GM12864 (cell line): ENCODE measurements at places on chromosomes 12 and 14.

DNA sequence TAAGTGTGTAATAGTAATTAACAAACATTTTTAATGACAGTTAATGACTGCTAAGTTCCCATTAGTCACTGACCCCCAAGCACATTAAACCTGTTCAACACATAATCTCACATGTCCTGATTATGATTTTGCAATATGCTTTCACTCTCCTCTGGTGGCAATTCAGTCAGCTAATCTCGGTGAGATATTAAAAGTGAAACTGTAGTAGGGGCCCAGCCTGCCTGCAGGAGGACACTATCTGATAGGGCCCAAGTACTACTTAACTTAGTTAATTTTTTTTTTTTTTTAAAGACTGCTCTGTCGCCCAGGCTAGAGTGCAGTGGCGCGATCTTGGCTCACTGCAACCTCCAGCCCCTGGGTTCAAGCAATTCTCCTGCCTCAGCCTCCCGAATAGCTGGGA is 48.8 kb downstream of the CIT start:
- DNase-seq = no peak

- no peak for DNase-seq
Observed at GRCh38 chr12:32483993-32484392, 84.6 kb downstream of the FGD4 start.

- no peak for DNase-seq
Observed at GRCh38 chr12:50246873-50247612, 36.3 kb downstream of the LIMA1 start.

GRCh38 chr14:99081156-99081765 is 190.7 kb downstream of the BCL11B start:
- DNase-seq = no peak

- no peak for DNase-seq
Observed at GRCh38 chr12:132926415-132926833, 29.7 kb downstream of the ZNF605 start.

DNA sequence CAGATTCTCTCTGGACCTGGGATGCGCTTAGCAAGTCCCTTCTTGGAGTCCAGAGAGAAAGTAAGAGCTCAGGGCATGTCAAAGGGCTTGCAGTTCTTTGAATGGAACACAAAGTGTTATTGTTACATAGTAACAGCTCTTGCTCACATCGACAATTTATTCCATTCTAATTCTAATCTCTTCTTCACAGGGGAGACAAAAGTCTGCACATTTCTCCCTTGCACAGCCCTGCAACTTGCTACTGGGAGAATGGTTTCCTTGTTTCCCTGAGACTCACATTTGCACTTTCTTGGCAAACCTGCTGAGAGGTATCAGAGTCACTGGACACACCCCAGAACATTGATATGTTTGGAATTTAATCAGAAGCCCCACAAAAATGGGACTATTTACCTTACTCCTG is 209.9 kb upstream of the IGF1 start:
- no peak for DNase-seq

GRCh38 chr14:23559010-23559925 is 3.2 kb downstream of the THTPA start:
- DNase-seq = no peak

- DNase-seq = no peak
Observed at GRCh38 chr12:46455648-46456352, 83.2 kb upstream of the SLC38A2 start.

- no peak for DNase-seq
Observed at GRCh38 chr12:114638790-114639435, 45.1 kb downstream of the TBX3 start.

GRCh38 chr12:98352835-98353234 is 162.6 kb upstream of the TMPO start:
- no peak for DNase-seq

DNA sequence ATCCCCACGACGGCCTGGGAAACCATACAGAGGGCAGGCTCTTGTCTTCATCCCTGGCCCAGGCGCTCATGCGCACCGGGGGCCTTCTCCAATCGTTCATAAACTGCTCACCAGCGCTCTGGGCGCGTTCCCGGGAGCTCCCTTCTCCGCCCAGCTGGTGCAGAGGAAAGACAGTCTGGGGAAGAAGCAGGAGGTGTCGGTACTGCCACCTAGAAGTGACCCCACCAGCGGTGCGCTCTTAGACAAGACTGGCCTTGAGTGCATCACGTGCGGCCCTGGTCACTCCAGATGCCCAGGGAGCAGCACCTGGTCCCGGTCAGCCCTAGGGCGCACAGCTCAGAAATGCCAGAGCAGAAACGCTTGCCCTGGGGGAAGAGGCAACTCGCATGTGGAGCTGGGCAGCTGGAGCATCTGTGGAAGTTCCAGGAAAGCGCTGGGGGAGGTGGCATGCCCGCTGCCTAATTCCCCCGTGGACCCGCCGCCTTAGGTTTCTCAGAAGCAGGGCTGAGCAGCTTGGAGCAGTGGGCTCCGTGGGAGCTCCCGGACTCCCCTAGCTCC is 2.5 kb downstream of the GSC start:
- no peak for DNase-seq

GRCh38 chr14:103284574-103285467 is 49.2 kb upstream of the EIF5 start:
- DNase-seq = no peak

DNA sequence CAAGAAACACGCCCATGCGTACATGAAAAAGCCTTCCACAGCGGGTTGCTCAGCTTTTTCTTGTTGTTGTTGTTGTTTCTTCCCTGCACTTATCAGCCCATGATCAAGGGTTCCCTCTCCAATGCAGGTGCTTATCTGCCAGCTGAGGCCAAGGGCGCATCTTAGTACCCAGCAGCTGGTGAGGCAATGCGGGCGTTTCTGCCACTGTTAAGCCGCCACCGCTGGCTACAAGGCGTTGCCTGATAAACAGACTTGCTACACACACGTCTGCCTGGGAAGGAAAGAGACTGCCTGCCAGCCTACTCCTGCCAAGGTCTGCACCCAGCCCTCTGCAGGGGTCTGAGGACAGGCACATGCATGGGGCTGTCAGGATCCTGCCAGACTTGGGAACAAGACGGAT is 345.9 kb downstream of the BCL11B start:
- no peak for DNase-seq

GRCh38 chr14:73811164-73811503 is 40.5 kb upstream of the PTGR2 start:
- DNase-seq = no peak

GRCh38 chr14:23675337-23675736 is 39.2 kb downstream of the DHRS2 start:
- DNase-seq = no peak

- no peak for DNase-seq
Observed at GRCh38 chr12:32454866-32455265, 55.5 kb downstream of the FGD4 start.

DNA sequence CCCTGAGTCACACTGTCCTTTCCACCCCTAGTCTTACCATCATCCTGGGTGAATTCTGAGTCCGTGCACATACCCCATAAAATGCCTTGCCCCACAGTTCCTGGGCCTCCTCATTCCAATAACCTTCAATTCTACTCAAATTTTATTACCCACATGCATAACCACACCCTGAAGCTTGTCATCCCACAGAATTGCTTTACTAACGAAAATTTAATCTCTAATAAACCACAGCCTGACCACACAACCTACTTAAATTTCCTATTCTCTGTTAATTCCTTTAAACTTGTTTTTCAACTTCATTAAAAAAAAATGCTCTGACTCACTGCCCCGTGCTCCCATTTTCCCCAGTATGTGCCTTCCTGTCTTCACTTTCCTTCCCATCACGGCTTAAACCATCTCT is 205.9 kb downstream of the PHLDA1 start:
- DNase-seq = no peak

- DNase-seq = no peak
Observed at GRCh38 chr14:71139294-71139946, 232.2 kb downstream of the PCNX1 start.

GRCh38 chr12:52036587-52037171 is 14.6 kb upstream of the NR4A1 start:
- DNase-seq = no peak

DNA sequence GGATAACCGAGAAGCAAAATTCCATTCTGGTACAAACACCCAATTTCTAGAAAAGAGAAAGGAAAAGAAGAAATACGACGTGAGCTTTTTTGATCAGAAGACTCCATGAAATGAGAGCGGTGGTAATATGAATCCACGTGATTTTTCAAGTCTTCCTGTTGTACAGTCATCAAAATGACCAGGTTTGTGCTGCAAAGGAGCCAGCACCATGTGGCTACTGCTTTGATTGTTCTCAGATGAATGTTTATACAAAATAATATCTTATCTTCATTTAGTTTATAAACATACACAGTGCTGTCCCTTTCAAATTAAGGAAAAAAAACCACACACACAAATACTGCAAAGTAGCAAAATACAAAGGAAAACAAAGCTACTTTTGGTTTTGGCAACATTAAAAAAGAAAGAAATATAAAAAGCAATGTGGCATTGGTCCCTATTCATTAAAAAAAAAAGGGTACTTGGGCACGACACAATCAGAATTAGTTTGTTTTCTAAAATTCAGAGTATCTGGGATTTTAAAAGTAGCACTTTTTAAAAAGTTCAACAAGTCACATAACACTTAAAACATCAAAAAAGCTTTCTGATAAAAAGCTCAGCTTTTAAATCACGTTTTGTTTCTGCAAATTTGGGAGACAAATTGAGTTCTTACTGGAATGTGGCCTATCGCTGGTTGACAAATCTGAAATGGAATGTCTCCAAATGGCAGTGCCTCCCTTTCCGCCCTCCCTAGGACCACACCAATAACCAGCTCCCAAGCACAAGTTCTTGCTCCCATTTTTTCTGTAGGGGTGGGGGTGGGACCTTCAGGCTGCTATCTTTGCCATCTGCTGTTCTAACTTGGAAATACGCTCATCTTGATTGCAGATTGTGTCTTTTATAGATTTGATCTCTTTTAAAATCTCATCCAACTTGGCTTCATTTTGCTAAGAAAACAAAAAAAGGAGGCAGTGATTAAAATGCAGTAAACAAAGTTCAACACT is 13.2 kb upstream of the SELPLG start:
- DNase-seq = no peak

DNA sequence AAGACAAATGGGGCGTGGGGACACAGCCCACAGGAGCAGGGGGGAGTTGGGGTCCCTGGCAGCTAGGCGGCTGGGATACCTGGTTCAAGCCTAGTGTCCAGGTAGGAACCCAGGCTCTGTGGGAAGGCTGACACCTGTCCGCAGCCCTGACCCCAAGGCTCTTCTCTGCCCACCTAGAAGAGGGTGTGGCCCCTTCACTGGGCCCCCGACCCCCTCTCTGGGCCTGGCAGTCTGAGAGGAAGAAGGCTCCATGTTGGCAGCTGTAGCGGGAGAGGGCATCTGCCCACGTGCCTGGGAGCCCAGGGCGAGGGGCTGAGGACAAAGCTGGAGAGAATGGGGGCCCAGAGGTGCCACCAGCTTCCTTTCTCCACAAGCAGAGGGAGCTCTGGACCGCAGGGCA is 10.5 kb downstream of the CHGA start:
- no peak for DNase-seq

DNA sequence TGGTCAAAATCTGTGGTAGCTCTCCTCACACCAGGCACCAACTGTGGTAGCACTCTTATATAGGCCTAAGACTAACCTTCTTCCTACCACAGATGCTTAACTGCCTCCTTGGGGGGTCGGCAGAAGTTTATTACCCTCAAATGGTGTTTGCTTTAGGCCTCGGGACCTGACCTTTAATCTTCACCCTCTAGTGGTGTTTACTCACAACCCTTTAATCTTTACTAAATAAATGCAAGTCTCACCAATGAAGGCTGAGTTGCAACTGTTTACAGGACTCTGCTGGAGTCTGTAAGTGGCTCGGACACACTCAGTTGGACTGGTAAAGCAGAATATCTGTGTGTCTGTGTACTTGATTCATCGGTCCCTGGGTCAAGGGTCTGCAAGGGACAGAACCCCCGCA is 29.4 kb downstream of the CCER1 start:
- no peak for DNase-seq

DNA sequence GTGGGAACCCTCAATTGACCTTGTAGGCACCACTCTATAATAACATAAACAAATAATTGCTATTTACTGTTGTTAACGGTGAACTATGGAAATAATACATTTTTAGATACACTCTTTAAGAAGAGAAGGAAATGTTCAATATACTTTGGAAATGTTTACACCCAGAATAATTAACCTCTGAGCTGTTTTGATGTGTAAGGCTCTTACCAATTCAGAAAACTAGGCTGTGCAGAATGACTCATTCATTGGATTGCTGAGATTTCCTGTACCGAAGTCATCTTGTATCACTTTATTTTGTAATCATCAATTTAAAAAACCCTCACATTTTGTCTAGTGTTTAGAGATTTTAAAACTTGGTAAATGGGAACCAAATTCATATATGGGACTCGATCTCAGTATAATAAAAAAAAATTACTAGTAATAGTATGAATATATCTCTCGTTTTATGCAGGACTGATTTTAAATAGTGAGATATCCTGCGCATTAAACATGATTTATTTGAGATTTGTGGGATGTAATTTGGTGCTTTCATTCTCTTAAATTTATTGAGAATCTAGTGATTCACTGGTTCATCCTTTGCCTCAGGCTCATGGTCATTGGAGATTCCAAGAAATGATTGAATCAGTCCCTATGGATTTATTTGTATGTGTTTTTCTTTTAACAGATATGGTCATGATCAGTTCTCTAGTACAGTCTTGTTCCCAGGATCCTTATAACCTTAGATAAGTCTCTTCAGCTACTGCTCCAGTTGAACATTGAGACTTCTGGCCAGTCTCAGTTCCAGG is 3.9 kb downstream of the SAMD4A start:
- no peak for DNase-seq

DNA sequence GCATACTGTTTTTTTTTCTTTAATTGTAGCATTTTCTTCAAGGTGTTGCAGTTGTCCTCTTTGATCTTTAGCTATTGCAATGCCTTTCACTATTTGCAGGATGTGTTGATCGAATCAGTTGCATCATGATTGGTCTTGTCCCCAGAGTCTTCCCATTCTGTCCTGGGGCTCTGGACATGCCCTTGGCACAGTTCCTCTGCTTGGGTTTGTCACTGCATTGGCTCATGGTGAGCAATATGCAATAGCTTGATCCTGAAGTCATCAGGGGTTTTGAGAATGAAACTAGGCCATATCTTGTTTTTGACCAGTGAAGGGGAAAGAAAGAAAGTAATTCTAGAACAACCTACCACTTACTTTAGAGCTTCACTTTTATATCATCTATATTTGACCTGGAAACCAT is 281.5 kb downstream of the TMEM117 start:
- DNase-seq = no peak
